Type B pancreatic cell (in vitro differentiated cells): ENCODE measurements at places on chromosomes 2 and 18.

GRCh38 chr2:159226608-159227385 lies 59.7 kb downstream of the WDSUB1 start:
- no peaks in the 10 kb centered on the region for H3K27me3 ChIP-seq
- no peak overlapping the region for H3K4me3 ChIP-seq
- peaks cover 21% of the 10 kb centered on the region for H3K4me1 ChIP-seq
- H3K36me3 ChIP-seq = peaks cover 52% of the 10 kb centered on the region
- DNase-seq = no peak
- H3K27ac ChIP-seq = no peak overlapping the region

DNA sequence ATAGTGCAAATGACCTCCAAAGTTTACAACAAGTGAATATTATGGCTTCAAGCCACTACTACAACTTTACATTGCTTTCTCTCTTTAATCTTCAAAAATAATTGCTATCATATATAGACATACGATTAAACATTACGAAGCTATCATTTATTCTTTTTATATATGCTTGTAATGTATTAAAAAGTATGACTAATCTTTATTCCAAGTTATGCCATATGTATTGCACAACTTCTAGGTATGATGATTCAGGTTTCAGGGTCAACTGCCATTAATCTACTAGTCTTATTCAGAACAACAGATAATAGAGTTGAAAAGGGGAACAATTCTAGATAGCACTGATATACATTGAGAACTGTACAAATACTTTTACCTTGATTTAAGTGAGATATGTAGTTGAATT lies 506.2 kb upstream of the TMEFF2 start:
- no peak for DNase-seq
- H3K27ac ChIP-seq = no peak overlapping the region
- no peaks in the 10 kb centered on the region for H3K27me3 ChIP-seq

- no peak overlapping the region for H3K4me3 ChIP-seq
- no peak for DNase-seq
- no peaks in the 10 kb centered on the region for H3K36me3 ChIP-seq
- no peak overlapping the region for H3K27ac ChIP-seq
Observed at GRCh38 chr18:6719098-6719846, 10.2 kb upstream of the ARHGAP28 start.

GRCh38 chr2:126835831-126836230 lies 62.9 kb upstream of the TEX51 start:
- no peaks in the 10 kb centered on the region for H3K36me3 ChIP-seq
- H3K4me1 ChIP-seq = no peaks in the 10 kb centered on the region
- H3K4me3 ChIP-seq = no peak overlapping the region
- no peaks in the 10 kb centered on the region for H3K27me3 ChIP-seq
- H3K27ac ChIP-seq = no peak overlapping the region

GRCh38 chr18:9506046-9506792 lies 30.9 kb downstream of the RALBP1 start:
- peaks cover 18% of the 10 kb centered on the region for H3K4me1 ChIP-seq
- H3K27me3 ChIP-seq = no peaks in the 10 kb centered on the region
- no peak for DNase-seq
